ENCODE measurements at places on chromosomes 3 and 15.

- no peak for DNase-seq
Observed at GRCh38 chr15:79418693-79419279, 13.3 kb upstream of the MINAR1 start.

DNA sequence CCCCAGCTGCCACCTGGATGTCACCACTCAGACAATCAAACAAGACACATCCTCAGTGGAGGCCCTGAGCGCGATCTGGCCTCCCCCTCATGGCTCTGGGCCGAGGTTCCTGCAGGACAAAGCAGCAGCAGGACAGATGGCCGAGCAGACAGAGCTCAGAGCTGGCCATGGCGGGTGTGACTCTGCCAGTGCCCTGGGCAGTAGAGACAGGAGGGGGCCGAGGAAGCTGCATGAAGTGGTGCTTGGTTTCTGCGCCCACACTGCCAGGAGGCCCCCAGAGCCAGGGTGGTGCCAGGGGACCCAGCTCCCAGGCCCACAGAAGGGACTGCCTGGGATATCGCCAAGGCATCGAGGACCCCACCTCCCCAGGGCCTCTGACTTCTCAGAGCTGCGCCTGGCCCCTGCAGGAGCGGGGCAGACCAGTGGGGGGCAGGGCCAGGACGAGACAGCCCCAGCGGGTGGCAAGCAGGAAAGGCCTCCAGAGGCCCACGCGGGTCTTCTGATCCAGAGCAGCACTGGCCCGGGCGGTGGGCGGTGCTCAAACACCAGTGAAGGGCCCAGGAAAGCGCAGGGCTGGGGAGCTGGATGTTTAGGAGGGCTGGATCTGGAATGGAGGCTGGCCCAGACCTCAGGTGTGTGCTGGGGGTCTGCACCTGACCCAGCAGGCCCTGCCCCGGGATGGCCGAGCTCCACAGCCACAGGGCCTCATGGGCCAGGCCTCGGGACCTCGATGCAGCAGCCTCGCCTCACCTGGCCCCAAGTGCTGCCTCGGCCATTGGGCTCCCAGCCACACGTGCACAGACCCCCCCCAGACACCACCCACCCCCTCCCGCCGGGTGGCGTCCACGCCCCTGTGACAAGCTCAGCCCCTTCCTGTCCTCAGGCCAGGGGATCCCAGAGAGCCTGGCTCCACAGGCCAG, 76.0 kb downstream of the GOLGA8G start:
- no peak for DNase-seq

DNA sequence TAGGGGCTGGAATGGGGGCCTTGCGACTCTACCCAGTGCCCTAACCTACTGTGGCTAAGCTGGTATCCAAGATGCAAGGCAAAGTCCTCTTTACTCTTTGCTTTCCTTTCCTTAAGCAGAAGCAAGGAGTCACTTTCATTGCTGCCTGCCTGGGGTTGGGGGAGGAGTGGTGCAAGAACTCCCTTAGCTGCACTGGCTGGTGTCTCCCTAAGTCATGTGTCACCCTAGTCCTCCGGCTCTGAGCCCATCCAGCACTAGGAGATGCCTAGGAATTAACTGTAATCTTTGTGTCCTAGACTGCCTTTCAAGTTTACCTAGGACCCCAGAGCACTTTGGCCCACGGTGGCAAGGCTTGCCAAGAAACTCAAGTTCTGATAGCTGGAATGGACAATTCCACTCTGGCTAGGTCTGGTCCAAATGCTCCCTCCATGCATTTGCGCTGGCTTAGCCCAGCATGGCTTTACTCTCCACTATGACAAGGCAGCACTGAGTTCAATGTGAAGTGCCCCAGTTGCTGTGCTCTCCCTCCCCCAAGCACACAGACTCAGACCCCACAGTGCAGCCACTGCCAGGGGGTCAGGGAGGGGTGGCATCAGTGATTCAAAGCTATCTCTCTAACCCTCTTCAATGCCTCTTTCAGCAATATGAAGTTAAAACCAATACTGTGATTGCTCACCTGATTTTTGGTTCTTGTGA, 58.7 kb downstream of the ESYT3 start:
- DNase-seq = no peak

GRCh38 chr3:177262396-177262795, 65.1 kb upstream of the TBL1XR1 start:
- no peak for DNase-seq

DNA sequence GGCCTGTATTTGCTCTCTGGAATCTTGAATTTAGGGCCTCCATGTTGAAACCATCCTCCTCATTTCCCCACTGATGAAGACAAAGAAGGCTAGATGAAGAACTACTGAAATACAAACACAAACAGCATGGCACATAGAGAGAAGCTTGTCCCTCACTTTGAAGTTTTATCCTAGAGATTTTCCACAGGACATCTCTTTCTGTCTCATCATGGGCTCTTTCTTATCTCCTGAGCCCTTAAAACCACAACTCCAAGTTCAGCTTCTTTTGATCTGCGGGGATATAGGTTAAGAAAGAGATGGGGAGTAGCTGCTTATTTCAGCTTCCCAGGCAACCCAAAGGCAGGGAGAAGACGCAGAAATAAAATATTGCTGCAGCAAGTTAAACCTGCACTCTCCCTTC, 213.1 kb upstream of the LRIG1 start:
- DNase-seq = no peak

- no peak for DNase-seq
Observed at GRCh38 chr3:114538211-114538610, 244.4 kb downstream of the TIGIT start.

DNA sequence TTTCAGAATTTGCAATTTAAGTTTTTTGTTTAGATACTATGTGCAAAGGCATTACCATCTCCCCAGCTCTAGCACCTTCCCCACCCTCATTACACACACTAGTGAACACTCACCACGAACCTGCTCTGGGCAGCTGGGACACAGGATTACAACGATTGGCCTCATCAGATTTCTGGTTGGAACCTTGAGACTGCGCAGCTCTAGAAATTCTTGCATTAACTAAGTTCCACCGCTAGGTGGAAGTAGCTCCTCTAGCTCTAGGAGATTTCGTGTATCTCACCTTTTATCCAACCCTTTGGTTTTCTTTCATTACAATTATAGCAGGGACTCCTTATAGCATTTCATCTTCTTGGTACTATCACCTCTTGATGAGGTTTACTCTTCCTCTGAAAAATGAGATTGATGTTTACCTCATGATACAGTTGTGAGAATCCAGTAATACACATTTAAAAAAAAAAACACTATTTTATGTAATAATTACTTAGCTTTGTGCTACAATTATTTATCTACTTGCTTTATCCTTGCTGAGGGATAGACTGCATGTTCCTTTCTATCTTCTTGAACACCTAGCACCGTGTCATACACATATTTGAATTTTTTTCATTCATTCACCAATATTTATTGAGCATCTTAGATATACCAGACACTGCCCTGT, 28.7 kb upstream of the PLOD2 start:
- DNase-seq = no peak

DNA sequence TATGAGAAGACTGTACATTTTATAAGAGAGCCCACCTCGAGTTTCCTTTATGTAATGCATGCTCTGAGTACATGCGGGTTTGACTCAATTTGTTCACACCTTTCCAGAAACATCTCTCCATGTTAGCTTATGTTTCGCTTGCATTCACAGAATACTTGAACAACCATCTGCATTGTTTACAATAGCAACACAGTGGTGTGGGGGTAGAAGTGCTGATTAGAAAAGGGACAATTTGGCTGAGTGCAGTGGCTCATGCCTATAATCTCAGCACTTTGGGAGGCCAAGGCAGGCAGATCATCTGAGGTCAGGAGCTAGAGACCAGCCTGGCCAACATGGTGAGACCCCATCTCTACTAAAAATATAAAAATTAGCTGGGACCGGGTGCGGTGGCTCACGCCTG, 60.9 kb downstream of the NCEH1 start:
- no peak for DNase-seq

DNA sequence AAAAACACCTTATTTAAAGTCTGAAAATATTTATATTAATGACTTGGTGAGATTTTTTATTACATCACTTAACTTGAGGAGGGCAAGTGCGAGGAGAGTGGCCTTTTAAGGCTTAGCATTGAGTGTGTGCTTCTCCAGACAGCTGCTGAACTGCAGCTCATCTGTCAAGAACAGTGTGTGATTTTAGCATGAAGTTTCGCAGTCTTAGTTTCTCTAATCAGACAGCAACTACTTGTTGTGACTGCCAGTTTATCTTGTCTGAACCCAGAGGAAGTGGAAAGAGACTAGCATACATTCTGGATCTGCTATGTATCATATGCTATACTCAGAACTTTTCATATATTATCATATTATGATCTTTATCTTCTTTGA, 291.7 kb upstream of the ROPN1 start:
- DNase-seq = no peak

GRCh38 chr15:50232791-50233190, 32.7 kb downstream of the HDC start:
- no peak for DNase-seq

Data from stimulated activated CD8-positive, alpha-beta memory T cell treated with anti-CD3 and anti-CD28 coated beads, Interleukin-4, amount 100 ng/mL, for 1 hour (primary cell).